ENCODE measurements at places on chromosomes 7 and 10. TPM values are rescaled to one million over a fixed set of nuclear protein-coding genes. Genes with fewer than 3 reads are reported as not detected.
A peak's percentile ranks its signal among the peaks of the same experiment; 100 is the strongest.

DNA sequence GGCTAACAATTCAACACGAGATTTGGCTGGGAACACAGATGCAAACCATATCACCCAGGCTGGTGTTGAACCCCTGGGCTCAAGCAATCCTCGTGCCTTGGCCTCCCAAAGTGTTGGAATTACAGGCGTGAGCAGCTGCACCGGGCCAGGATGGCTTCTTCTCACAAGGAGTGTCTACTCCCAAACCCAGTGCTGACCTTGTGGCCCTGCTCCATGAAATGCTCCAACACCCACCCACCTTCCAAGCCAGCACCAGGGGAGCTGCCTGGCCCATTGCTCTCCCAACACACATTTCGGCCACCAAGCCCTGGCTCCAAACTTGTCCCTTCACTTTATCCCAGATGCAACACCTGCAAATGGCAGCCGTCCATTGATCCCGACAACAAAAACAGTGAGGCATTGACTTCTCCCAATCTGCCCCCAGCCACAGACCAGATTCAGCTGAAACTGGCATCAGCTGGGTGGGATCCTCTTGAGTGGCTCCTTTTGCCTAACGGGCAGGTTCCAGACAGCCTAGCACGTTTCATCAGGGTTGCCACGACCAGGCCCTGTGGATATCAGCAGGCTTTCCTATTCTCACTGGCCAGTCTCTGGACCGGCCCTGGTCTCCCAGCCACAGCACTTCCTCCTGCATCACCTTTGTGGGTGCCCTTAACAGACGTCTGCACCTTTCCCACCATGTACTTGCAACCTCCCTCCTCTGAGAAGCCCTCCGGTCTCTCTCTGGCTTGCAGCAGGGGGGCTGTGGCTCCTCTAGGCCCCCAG lies 105.7 kb upstream of the CARD11 start:
- no peaks in the 10 kb centered on the region for H3K36me3 ChIP-seq
- no peak overlapping the region for H3K27ac ChIP-seq
- H3K27me3 ChIP-seq, result no peaks in the 10 kb centered on the region
- no peak for DNase-seq
- H3K4me3 ChIP-seq, result no peak overlapping the region
- H3K4me1 ChIP-seq, result no peaks in the 10 kb centered on the region

- H3K4me3 ChIP-seq, result no peak overlapping the region
- H3K27ac ChIP-seq, result no peak overlapping the region
- H3K4me1 ChIP-seq, result peaks cover 11% of the 10 kb centered on the region
- H3K36me3 ChIP-seq, result no peaks in the 10 kb centered on the region
- no peaks in the 10 kb centered on the region for H3K27me3 ChIP-seq
- DNase-seq, result peak; percentile 71
Observed at GRCh38 chr7:81447351-81447952, 322.4 kb downstream of the HGF start.

DNA sequence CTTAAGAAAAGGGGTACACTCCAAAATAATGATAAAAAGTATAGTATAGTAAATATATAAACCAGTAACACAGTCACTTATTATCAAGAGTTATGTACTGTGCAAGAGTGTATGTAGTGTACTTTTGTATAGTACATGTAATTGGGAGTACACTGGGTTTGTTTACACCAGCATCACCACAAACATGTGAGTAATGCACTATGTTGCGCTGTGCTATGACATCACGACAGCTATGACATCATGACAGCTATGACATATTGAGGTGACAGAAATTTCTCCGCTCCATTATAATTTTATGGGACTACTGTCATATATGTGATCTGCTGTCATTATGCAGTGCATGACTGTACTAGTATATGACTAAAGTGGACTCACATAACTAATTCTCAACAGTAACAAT lies 84.6 kb downstream of the KMT2C start:
- peaks cover 11% of the 10 kb centered on the region for H3K36me3 ChIP-seq
- H3K4me1 ChIP-seq, result peaks cover 23% of the 10 kb centered on the region
- H3K4me3 ChIP-seq, result no peak overlapping the region
- H3K27ac ChIP-seq, result no peak overlapping the region

The ANXA8 gene
- 3.7 TPM for total RNA-seq

The CLEC2L gene
- not detected for total RNA-seq

- no peak overlapping the region for H3K4me3 ChIP-seq
- H3K36me3 ChIP-seq, result peaks cover 11% of the 10 kb centered on the region
- no peaks in the 10 kb centered on the region for H3K27me3 ChIP-seq
- peaks cover 55% of the 10 kb centered on the region for H3K4me1 ChIP-seq
Observed at GRCh38 chr10:113042868-113043267, 92.8 kb downstream of the TCF7L2 start.

DNA sequence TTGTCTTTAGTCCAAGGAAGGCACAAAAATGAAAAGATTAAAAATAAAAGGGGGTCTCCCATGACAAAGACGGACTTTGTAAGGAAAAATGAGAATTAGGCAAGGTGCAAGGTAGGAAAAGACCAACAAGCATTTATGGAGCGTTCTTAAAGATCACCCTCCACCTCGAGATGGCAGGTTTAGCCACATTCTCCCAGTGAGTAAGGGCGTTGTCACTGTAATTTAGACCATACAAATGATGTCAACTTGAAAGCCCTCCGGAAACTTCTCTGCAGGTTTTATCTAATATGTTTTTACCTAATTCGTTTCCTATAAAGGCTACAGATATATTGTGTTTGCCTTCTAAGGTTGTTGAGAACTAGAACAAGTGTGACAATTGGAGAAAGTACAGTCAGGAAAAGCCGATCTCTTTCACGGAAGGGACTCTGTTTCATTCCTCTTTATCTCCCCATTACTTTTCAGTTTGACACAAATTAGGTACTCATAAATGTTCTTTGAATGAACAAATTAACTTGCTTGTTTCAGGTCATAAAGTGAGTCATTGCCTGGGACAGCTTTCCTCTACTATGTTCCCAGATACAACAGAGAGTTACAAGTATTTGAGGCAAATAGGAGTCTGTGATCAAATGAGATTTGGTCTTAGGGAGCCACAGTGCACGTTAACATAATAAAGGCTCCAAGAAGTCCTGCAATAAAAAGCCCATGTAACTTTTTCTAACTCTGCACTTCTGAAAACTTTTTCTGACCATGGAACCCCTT lies 102.6 kb upstream of the HABP2 start:
- H3K4me1 ChIP-seq, result peaks cover 3% of the 10 kb centered on the region
- no peak overlapping the region for H3K27ac ChIP-seq
- DNase-seq, result peak; percentile 19
- H3K36me3 ChIP-seq, result no peaks in the 10 kb centered on the region
- peaks cover 11% of the 10 kb centered on the region for H3K27me3 ChIP-seq
- H3K4me3 ChIP-seq, result no peak overlapping the region

GRCh38 chr10:3399756-3400155 lies 227.2 kb upstream of the PITRM1 start:
- DNase-seq, result no peak
- no peaks in the 10 kb centered on the region for H3K4me1 ChIP-seq
- no peaks in the 10 kb centered on the region for H3K27me3 ChIP-seq
- no peak overlapping the region for H3K4me3 ChIP-seq

GRCh38 chr7:35485436-35485835 lies 209.5 kb downstream of the HERPUD2 start:
- H3K36me3 ChIP-seq, result no peaks in the 10 kb centered on the region
- no peaks in the 10 kb centered on the region for H3K4me1 ChIP-seq
- H3K27ac ChIP-seq, result no peak overlapping the region
- H3K4me3 ChIP-seq, result no peak overlapping the region
- H3K27me3 ChIP-seq, result peaks cover 8% of the 10 kb centered on the region

DNA sequence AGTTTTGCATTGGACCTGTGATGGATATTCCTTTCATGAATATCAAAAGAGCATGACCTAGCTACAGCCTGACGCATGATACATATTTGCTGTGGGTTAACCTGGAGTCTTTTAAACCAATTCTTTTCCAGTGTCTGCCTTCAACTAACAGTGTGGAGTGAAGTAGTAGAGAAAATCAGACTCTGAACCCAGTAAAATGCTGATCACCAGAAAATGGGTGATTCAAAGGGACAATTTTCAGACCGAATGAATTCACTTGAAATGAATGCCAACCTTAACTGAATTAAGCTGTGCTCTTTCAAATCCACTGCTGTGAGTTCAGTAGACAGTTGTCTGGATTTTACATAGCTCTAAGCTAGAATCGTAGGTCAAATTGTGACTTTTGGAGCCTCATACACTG lies 123.0 kb downstream of the CDK14 start:
- H3K4me1 ChIP-seq, result peaks cover 28% of the 10 kb centered on the region
- H3K27ac ChIP-seq, result no peak overlapping the region
- DNase-seq, result no peak
